ENCODE measurements at places on chromosomes 11 and 22.
A peak's percentile ranks its signal among the peaks of the same experiment; 100 is the strongest.

- no peak for DNase-seq
These were observed 19.5 kb downstream of the TAB1 start for GRCh38 chr22:39419096-39419495.

- no peak for DNase-seq
These were observed 33.9 kb upstream of the PANX2 start for GRCh38 chr22:50136581-50137015.

GRCh38 chr11:32034680-32035079 is 56.2 kb upstream of the RCN1 start:
- DNase-seq, result no peak

DNA sequence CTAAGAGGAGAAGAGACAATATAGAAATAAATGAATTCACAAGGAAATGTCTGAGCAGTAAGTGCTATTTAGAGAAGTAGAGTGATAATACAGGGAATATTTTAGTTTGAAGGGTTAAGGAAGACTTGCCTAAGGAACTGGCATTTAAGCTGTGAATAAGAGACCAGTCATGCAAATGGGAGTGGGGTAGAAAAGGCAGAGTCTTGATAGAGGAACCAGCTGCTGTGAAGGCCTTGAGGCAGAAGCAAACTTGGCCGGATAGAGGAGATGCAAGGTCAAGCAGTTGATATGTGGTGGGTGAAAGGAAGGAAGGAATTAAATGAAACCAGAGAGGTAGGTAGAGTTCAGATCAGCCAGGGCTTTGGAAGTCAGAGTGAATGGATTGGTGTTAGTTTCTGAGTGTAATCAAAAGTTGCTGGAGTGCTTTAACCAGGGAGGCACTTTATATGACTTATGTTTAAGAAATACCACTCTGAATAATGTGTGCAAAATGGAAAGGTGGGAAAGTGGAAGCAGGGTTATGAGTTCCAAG is 198.4 kb upstream of the SESN3 start:
- no peak for DNase-seq

GRCh38 chr11:103683576-103683975 is 352.9 kb upstream of the DDI1 start:
- no peak for DNase-seq

DNA sequence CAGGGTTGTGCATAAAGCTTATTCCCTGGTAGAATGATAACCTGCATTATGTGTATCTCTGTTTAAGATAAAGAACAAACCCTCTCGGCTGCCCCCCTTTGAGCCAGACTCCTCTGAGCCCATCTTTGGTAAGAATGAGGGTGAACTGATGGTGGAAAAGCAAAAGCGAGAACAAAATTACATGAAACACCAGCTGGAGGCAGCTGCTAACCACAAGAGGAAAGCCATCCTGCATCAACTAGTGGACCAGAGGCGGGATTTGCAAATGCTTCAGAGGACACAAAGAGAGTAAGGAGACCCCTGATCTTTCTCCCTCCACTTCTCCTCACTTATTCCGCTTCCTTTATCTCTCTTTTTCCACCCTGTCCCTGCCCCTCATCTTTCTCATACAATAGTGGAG is 40.3 kb downstream of the CCDC81 start:
- DNase-seq, result no peak

GRCh38 chr11:126452241-126453101 is 97.0 kb downstream of the ST3GAL4 start:
- DNase-seq, result no peak

DNA sequence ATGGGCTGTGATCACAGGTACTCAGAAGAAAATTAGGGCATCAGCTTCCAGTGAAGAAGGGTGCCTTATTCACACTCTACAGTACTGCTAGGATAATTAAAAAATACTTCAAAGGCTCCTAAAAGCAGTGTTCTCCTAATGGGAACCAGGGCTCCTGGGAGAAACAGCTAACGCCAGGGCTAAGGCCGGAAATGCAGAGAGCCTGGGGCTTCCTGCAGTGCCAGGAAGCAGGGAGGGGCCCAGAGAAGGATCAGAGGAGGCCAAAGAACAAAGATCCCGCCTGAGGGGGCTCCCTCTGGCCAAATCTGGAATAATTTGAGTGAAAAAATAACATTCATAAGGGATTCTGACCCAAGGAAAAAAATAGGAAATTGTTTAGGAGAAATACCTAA is 27.5 kb downstream of the TOLLIP start:
- DNase-seq, result no peak

DNA sequence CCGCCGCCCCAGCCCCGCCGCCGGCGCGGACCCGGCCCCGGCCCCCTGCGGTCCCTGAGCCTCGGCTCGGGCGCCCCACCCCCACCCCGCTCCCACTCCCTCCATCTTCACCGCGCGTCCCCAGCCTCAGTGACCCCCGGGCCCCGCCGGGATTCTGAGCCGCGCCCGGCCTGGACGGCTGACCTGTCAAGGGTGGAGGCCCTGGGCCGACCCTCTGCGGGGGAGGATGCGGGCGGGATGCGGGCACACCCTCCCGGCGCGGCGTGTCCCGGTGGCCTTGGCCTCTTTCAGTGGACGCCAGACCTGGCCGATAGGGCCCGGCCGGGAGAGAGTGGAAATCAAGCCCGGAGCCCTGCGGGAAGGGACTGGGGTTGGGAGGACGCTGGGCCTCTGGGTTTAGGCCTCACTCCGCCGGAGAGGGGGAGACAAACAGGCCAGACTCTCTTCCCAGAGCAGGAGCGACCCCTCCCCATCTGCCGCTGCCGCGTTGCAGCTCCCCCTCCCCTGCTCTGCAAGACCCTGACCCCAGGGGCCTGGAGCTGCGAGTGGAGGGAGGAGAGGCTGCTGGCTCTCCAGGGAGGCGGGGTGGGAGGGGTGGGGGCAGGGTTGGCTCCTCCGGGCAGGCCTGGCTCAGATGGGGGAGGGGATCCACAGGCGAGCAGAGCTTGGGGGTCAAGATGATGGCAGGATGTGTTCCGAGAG is 525 bp downstream of the MAPK8IP2 start:
- no peak for DNase-seq

GRCh38 chr22:20651286-20651685 is 122.6 kb upstream of the SERPIND1 start:
- no peak for DNase-seq

DNA sequence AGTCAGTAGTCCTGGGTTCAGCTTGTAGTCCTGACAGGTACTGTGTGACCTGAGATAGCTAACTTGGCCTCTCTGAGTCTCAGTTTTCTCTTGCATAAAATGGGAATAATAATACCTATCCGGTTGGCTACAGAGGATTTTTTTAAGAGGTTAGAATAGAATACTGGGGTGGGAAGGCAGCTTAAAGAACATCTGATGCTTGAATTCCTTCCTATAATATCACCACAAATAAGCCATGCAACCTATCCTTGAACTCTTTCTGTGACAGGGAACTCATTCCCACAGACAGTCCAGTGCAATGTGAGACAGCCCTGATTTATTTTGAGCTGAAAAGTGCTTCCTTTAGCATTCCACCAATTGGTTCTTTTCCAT is 110.1 kb downstream of the CCDC81 start:
- DNase-seq, result no peak

- DNase-seq, result no peak
These were observed 11.1 kb upstream of the VWCE start for GRCh38 chr11:61306221-61306620.

DNA sequence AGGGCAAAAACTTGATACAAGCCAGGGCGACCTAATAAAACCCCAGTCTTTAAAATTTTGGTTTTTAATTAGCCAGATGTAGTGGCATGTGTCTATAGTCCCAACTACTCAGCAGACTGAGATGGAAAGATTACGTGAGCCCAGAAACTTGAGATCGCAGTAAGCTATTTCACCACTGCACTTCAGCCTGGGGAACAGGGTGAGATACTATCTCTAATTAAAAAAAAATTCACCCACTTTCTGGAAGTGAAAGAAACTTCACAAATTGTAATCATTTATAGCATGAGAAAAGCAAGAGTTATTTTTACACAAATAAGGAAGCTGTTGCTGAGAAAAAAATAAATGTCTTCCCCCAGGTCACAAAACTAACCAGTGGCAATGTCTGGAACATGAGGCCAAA is 882 bp upstream of the GLYATL2 start:
- peak; percentile 62 for DNase-seq

DNA sequence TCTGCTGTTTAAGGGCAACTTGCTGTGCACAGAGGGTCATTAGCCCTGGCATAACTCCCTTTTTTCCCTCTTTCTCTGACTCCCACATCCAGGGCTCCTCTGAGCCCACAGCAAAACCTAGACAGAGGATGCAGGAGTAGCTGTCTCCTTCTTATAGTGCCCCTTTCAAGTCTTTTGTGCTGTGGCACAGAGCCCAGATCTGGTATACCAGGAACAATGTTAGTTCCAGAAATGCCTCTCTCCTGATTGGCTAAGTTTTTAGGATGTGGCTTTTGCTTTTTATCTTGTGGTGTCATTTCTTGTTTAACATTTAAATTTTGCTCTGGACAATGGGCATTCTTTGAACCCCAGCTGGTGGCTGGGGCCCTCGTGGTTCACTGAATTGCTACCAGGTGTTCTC is 25.6 kb upstream of the RRM1 start:
- DNase-seq, result peak; percentile 40

DNA sequence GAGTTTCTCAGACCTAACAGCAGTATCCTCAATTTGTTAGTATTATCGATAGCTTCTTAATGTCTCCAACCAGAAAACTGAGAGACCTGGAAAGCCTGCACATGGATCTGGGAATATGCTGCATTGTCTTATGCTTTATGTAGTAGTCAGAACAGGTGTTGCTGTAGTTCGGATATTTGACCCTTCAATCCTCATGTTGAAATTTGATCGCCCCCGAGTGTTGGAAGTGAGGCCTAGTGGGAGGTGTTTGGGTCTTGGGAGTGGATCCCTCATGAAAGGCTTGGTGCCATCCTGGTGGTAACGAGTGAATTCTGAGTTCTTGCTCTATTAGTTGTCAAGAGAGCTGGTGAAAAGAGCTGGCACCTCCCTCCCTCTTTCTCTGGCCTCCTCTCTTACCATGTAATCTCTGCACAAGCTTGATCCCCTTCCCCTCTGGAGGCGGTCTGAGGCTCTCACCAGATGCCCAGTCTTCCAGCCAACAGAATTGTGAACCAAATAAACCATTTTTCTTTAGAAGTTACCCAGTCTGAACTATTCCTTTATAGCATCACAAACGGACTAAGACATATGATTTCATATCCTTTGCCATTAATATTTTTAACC is 227.1 kb downstream of the DDX10 start:
- DNase-seq, result no peak

DNA sequence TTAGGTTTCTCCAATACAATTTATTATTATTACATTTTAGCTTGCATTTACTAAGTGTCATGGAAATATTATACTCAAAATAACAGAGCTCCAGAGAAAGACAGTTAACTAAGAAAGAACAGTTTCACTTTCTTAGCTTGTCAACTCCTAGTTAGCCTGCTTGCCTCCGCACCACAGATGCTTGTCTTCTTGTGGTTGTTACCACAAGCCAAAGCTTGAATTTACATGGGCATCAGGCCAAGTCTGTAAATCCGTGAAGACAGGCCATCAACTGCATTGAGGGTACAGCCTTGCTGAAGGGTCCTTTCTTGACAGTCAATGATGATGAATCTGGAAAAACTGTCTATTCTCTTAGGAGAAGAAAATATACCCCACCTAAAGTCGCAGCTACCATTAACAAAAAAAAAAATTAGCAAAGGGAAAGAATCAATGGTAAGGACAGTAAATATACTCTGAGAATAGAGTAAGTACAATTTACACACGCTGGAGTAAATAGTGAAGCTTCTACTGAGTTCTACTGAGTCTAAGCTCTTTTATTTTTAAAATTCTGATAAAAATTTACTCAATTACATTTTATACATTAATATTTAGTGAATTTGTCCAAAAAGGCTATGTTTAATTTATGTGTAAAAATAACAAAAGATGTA is 15.6 kb upstream of the DENND5A start:
- peak; percentile 89 for DNase-seq

- peak; percentile 32 for DNase-seq
These were observed 8.0 kb upstream of the MRPL23 start for GRCh38 chr11:1939006-1939625.

GRCh38 chr22:28710576-28711191 is 30.9 kb downstream of the CHEK2 start:
- no peak for DNase-seq

- peak; percentile 60 for DNase-seq
These were observed 585 bp downstream of the CYB5R3 start for GRCh38 chr22:42648368-42649245.

- no peak for DNase-seq
These were observed 98.3 kb upstream of the FGF3 start for GRCh38 chr11:69917529-69917928.

DNA sequence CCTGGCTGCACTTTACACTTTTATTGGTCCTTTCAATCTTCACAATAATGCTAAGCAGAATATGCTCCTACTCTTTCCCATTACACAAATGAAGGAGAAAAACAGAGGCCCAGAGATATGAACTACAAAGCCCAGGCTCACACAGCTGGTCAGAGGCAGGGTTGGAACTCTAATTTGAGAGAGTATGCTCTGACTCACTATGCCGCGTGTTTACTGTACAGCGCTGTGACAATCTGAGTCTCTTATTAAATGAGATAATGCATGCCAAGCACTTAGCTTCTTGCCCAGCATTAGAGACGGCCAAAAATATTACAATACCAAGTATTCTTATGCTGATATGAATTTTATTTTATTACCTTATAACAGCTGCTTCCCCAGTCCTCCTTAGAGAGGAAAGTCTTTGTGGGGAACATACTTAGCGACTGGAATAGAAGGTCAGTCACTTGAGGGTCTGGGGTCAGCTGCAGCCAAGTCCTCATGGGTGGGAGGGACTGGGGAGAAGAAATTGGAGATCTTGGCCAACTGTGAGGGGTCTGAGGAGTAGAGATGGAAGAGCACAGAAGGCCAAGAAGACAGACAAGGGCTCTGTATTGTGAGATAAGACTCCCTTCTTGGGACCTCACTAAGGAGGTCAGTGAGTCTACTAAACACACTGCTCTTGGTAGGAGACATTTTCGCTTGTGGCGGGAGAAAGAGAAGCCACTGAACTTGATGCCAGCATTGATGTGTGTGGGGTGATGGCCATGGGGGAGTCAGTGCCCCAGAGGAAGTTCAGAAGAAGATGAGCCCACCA is 150.8 kb upstream of the TIMP3 start:
- no peak for DNase-seq

- DNase-seq, result no peak
These were observed 51.5 kb downstream of the RBFOX2 start for GRCh38 chr22:35977136-35977535.
